Stimulated activated CD4-positive, alpha-beta T cell treated with anti-CD3 and anti-CD28 coated beads, Interleukin-15, amount 100 ng/mL, for 1 hour (primary cell): ENCODE measurements at places on chromosomes 6 and 20.

- DNase-seq: no peak
Measured at GRCh38 chr6:37965964-37966676, 146.6 kb downstream of the ZFAND3 start.

DNA sequence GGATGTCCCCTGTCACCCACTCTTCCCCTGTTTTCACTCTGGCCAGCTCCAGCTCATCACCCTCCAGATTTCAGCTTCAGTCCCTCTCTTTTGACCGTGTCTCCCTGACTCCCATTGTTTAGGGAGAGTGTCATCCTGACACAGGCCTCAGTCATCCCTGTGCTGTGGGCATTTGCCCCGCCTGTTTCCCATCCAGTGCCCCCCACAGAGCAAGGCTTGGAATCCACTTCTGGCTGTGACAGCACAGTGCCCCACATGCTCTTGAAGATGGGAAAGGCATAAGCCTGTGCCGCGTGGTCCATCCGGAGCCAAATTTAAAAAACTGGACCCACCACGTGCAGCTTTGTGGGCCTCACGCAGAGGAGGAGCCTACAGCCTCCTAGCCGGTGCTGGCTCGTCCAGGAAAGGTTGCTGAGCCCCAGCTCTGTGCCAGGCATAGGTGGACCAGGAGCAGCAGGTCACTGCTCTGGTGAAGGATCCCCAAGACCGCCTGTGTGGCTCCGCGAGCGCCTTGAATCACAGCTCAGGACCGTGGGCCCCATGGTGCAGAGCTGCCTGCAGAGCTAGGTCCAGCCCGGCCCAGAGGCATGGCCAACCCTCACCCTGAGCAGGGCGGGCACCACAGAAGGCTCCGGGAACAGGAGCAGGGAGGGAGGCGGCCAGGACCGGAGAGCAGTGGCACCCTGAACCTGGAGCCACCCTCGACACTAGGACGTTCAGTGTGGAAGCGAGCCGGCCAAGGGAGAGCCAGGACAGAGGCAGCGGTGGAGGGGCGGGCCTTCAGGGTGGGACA, 172.8 kb downstream of the CDH4 start:
- DNase-seq: no peak

DNA sequence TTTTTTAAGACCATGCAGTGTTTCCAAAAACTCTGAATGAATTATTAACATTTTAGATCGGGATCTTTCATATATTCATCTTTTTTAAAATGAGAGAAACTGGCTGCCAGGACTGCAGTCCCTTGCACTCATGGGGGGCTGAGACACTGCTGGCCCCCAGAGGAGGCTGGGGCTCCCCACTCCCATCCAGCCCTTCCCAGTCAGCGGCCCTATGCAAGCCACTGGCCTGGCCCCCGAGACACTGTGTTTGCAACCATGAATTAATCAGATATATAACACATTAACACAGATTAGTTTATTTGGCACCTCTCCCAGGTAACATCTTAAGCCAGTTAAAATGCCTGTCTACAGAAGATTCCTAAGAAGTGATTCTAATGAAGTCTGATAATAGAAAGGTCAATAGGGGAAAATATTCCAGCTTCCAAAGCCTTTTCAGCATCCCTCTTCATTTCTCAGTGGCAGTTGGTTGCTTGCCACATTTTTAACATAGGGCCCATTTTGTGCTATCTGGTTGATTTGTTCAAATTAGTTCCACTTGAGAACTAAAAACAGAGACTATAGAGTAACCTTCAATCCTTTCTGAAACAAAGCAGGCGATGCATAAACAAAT, 184.4 kb upstream of the FBXL4 start:
- DNase-seq: no peak

- DNase-seq: no peak
Measured at GRCh38 chr20:34927736-34928135, 27.9 kb downstream of the GSS start.

GRCh38 chr20:56900252-56900651, 271.1 kb downstream of the TFAP2C start:
- no peak for DNase-seq

DNA sequence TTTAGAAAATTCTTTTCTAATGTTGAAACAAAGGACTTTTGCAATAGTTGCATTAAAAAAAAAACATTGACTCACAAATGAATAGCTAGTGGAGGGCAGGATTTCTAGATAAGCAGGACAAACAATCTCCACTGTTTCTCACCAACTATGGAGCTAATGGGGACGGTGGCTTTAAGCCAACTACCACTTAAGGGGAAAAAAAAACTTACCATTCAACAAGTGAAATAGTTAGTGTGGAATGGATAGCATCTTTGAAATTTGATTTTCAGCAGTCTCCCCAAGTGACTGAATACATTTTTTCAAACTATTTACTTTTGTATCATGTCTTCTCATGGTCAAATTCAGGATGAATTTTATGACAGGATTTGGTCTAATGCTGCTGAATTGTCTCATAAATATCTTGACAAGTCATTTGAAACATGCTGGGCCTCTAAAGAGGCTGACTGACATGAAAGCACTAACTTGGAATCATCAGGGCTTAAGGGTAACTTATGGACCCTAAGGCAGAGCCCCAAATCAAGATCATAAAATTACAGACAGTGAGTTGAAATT, 100.5 kb downstream of the EYA4 start:
- DNase-seq: no peak

DNA sequence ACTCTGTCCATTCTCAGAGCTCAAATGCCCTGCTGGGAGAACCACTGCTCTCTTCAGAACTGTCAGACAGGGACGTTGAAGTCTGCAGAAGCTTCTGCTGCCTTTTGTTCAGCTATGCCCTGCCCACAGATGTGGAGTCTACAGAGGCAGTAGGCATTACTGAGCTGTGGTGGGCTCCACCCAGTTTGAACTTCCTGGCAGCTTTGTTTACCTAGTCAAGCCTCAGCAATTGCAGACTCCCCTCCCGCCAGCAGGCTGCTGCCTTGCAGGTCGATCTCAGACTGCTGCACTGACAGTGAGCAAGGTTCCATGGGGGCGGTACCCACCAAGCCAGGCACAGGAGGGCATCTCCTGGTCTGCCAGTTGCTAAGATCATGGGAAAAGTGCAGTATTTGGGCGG, 21.8 kb upstream of the UFL1 start:
- DNase-seq: no peak

- DNase-seq: no peak
Measured at GRCh38 chr6:110043366-110043994, 65.4 kb downstream of the GPR6 start.

DNA sequence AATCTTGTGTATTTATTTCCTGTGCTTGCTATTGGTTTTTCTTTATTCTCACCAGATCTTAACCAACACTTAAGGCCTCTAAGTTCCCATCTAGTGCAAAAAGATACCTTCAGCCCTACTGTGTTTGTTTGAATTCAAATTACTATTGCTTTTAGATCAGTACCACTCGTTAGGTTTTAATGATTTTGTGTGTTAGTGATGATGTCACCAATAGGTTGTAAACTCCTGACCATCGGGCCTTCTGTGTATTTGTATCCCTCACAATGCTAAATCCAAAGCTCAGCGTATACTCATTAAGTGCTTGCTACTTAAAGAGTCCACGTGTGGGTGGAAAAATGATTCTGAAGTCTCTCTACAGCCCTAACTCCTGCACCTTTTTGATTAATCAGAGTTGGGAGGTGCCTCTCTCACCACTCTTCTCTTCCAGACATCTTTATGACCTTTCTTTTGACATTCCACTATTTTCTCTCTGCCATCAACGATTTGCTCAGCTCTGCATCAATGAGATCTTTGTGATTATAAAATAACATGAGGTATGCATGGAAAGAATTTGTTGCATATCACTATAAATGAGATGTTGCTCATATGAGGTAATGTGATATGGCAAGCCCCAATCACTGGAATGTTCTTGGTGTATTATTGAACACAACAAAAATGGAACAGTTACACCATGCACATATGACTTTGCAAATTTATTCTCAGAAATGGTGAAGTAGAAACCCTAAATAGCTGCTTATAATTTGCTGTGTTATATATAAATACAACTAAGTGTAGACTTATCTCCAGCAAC, 55.1 kb upstream of the LAMA2 start:
- DNase-seq: no peak

- DNase-seq: no peak
Measured at GRCh38 chr20:49796600-49797343, 15.9 kb upstream of the SLC9A8 start.

GRCh38 chr6:20404641-20405032, 3.0 kb downstream of the E2F3 start:
- DNase-seq: peak; percentile 31

DNA sequence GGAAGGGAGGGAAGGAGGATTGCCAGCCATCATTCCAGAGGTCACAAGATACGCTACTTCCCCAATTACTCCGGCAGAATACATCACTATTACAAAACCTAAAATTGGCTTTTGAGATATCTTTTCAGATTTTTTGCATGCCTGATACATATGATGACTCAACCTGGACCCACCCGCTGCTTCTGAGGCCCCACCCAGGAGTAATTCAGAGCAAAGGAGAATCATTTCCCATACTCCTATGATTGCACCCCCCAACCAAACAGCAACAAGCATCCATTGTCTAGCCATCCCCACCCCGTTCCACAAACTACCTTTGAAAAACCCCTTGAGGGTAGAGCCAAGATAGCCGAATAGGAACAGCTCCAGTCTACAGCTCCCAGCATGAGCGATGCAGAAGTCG, 163.5 kb upstream of the GJE1 start:
- no peak for DNase-seq

GRCh38 chr6:138246650-138247440, 28.6 kb upstream of the PBOV1 start:
- no peak for DNase-seq

GRCh38 chr20:914727-915498, 1.2 kb downstream of the ANGPT4 start:
- no peak for DNase-seq

DNA sequence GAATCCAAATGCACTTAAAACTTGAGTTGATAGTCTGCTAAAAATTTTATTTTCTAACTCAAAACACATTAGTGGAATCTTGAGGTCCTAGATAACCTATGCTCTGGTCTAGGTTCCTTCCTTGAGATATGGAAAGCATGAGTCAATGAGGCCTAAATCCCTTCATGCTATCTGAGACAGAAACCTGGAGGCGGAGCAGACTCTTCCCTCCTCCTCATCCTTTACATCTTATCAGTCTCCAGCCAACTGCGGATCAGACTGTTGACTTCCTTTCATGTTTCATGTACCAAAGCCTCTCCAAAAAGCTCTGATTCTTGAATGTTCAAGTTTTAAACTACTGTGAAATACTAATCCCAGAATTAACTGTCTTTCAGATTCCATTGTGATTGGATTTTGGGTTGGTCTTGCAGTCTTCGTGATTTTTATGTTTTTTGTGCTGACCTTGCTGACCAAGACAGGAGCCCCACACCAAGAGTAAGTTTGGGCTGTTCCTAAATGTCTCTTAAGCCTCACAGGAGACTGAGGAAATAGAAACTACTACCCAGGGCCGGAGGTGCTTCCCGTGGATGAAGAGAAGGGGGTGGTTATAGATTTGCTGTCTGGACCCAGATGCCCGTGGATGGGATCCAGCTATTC, 29.1 kb downstream of the MRAP2 start:
- no peak for DNase-seq

DNA sequence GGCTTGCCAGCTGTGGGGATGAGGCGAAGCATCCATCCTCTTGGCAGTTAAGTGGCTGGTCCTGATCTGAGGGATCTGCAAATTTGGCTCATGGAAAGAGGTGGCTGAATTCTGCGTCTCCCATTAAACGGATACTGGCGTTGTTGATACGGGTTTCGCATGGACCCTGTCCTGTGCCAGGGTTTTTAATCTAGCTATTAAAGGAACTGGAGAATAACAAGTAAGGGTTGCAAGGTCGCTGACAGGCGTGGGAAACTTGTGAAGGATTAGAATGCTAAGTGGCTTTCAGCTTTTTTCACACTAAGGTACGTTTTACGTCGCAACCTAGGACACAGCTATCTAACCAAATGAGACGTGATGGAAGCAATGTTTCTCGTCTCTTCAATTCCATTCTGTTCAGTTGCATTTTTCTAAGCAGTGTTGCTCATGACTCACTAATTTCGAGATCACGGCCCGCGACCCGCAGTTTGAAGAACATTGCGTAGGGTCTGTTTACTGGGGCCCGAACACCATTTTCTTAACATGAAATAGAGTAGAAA, 852 bp downstream of the GMNN start:
- no peak for DNase-seq

GRCh38 chr6:33252759-33253158, 18.9 kb downstream of the VPS52 start:
- no peak for DNase-seq

- DNase-seq: no peak
Measured at GRCh38 chr6:40733290-40733689, 146.1 kb upstream of the LRFN2 start.

GRCh38 chr6:111740506-111740905, 132.7 kb downstream of the FYN start:
- DNase-seq: no peak

- DNase-seq: no peak
Measured at GRCh38 chr20:16580620-16581019, 7.4 kb upstream of the KIF16B start.

- no peak for DNase-seq
Measured at GRCh38 chr20:61065853-61066252, 186.2 kb upstream of the CDH4 start.

DNA sequence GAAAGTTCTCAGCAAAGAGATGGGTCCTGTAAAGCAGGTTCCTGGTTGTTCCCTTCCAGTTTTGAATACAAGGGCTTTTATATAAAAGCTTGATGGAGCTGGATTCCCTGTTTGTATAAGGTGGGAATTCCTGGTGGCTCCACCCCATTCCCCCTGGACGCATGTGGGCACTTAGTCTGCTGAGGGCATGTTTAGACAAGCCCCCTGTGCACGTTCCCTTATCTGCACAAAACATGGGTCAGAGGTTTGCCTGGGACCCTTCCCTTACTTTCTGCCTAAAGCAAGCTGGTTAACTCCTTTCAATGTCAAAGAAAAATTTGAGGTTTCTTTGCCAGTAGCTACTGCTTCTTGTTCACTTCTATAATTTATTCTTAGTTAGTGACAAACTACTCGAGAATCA, 181.1 kb downstream of the BCKDHB start:
- DNase-seq: no peak

DNA sequence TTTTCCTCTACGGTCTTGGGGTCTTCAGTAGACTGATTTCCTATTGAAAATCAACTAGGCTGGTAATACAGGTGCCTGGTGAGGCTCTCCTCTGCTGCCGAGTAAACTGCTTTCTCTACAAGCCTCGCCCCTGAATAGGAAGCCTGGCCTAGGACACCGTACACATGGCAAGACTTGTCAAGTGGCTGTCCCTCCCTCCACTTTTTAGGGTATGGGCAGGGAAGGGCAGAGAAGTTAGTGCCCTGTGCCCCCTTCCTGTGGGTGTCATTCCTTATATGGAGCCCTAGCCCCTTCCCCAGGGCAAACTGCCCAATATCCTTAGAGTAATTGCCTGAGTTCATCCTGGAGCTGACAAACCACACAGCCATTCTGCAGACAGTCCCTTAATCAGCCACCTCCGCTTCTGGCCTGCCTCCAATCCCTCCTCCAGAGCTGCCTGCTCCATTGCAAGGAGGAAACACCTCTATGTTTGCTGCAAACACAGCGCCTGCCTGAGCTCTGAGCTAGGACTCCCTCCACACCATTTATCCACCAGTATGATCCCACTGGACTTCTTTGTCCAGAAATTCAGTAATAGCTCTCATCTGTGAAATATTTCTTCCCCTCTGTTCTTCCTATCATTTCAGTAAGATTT, 93.1 kb downstream of the CHD6 start:
- no peak for DNase-seq
